ENCODE measurements at places on chromosomes 5 and 9.

- no peak for DNase-seq
Observed at GRCh38 chr9:132037458-132037857, 42.2 kb downstream of the MED27 start.

- DNase-seq, result no peak
Observed at GRCh38 chr5:151202381-151203139, 21.3 kb downstream of the CCDC69 start.

DNA sequence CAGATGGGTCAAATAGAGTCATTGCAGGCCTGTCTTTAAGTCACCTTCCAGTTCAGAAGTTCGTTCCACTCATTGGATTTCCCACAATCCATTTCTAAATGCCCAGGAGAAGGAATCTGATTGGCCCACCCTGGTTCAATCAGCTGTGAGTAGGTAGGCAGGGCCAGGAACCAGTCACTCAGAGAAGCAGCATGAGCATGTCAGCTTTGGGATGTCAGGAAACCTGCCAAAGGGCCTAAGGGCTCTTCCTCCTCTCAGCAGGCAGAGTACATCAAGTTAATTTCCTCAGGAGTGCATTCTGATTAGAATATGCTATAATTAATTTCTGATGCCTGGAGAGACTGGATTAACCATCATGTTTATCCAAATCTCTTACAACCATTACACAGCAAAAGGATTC, 412.9 kb upstream of the CCNH start:
- no peak for DNase-seq

DNA sequence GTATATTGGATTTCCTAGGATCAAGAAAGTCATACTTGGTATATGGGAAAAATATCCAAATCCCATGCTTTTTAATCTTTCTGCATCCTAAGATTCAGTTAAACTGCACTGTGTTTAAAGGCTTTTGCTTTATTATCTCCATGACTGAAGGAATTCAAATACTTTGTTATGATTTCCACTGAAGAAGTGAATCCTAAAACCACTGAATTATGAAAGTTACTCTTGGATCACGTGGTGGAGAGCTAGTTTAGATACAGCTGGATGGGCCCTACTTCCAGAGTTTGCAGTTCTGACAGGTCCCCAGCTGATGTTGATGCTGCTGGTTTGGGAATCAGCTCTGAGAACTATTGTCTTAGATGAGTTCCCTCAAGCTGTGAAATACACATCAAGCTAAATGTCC, 5.0 kb downstream of the DAB2 start:
- no peak for DNase-seq

GRCh38 chr5:133370904-133371303, 241.4 kb downstream of the FSTL4 start:
- DNase-seq, result no peak

- no peak for DNase-seq
Observed at GRCh38 chr5:107032629-107033028, 638.1 kb downstream of the EFNA5 start.

GRCh38 chr9:101579711-101580545, 14.8 kb downstream of the PPP3R2 start:
- DNase-seq, result no peak

DNA sequence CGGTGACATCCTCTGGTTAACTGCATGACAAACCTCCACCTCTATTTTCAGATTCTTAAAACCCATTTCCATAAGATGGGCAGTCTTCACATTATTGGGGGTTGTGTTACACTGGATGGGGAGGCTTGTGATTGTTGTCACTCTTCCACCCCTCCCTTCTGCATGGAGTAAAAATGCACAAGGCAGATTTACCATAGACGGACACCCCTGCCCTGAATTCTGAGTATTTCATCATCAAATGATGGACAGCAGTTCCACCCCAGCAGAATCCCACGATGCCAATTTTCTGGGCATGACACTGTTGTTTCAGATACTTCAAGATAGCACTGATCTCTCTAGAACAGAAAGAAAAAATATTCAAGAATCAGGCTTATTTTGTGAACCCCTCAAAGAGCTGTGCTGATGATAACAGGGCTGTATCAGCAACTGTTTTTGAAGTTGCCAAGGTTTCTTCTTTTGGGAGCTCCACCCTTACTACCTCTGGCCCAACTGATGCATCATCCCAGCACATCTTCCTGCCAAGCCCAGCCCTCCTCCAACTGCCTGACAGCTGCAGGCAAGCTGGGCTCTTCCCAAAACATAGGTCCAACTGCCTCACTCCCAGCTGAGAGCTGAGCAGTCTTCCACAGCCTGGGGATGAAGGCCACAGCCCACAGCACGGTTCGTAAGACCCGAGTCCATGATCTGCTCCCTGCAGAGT, 21.4 kb downstream of the CMBL start:
- no peak for DNase-seq

DNA sequence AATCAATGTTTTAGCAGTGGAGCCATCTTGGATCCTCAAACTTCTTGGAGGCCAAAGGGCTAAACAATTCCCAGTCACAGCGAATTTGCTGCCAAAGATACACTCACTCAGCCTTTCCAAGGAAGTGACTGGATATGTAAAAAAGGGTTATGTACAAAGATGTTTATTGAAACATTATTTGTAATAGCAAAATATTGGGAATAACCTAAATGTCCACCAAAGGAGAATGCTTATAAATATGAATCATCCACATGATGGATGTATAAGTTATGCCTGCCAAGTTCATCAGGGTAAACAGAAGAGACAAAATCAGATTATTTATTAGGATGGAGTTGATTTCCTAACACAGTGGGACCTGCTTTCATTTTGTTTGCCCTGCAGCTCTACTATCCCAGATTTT, 145.2 kb upstream of the ABCA1 start:
- DNase-seq, result no peak

GRCh38 chr5:169641253-169641652, 4.2 kb downstream of the DOCK2 start:
- no peak for DNase-seq

GRCh38 chr9:114513055-114513958, 8.0 kb upstream of the WHRN start:
- DNase-seq, result no peak

DNA sequence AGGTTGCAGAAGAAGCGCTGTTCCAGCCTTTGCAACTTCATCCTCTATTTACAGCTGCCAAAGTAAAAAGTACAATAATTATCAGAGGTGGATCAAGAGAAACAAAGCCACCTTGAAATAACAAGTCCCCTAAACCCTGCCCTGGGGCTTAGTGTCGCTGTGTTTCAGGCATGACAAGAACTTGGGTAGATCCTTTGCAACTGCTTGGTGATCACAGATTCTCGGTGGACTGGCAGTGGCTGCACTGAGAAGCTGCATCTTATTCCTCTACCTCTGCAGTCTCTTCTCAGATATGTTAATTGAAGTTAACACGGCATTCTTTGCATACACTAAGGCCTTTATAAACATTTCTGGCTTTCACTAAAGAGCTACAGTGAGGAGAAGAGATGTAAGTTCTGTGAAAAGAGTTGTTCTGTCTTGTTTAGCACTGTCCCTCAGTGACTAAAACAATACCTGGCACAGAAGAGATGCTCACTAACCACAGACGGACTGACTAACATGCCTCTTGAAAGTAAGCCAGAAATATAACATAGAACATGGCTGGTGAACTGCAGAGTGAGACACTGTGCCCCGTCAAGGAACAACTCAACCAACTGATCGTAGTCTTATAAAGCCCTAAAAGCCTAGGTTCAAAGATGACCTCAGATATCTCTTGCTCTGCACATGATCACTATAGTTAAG, 144.2 kb downstream of the MLLT3 start:
- no peak for DNase-seq
